ENCODE measurements at places on chromosomes 3 and 15.

DNA sequence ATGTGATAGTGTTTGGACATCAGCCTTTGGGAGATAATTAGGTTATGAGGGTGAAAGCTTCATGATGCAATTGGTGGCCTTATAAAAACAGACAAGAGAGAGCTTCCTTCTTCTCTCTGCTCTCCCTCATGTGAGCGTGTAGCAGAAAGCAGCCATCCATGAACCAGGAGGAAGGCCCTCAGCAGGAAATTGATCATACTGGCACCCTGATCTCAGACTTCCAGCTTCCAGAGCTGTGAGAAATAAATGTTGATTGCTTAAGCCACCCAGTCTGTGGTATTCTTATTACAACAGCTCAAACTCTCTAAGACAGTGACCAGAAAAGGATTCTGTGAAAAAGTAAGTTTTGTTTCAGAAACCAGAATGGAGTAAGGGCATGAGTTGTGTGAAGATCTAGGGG, 13.3 kb downstream of the STAC start:
- no peak for DNase-seq

GRCh38 chr3:127536830-127537812, 53.4 kb downstream of the TPRA1 start:
- no peak for DNase-seq

DNA sequence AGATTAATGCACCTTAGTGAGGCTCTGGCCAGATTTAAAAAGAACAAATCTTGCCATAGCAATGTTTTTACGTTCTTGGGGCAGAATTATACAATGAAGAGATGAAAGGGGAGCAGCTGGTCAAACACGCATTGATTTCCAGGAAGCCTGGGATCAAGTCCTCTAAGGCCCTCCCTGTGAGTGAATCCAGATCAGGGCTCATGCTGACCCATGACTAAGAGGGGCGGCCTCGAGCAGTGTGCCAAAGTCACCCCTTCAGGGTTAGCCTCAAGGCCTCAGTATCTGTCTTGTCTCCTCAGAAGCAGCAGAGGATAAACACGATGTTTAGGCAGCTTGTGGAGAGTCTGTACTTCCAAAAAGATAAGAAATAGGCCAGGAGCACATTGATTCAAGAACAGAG, 9.3 kb upstream of the RBP1 start:
- no peak for DNase-seq

- DNase-seq: no peak
Observed at GRCh38 chr3:54793171-54793570, 134.7 kb downstream of the LRTM1 start.

DNA sequence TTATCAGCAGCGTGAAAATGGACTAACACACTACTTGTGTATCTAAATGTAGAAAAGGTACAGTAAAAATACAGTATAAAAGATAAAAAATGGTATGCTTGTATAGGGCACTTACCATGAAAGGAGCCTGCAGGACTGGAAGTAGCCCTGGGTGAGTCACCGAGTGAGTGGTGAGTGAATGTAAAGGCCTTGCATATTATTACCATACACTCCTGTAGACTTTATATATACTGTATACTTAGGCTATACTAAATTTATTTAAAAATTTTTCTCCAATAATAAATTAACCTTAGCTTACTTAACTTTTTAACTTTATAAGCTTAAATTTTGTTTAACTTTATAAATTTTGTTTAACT, 67.2 kb upstream of the TSPAN3 start:
- DNase-seq: no peak

DNA sequence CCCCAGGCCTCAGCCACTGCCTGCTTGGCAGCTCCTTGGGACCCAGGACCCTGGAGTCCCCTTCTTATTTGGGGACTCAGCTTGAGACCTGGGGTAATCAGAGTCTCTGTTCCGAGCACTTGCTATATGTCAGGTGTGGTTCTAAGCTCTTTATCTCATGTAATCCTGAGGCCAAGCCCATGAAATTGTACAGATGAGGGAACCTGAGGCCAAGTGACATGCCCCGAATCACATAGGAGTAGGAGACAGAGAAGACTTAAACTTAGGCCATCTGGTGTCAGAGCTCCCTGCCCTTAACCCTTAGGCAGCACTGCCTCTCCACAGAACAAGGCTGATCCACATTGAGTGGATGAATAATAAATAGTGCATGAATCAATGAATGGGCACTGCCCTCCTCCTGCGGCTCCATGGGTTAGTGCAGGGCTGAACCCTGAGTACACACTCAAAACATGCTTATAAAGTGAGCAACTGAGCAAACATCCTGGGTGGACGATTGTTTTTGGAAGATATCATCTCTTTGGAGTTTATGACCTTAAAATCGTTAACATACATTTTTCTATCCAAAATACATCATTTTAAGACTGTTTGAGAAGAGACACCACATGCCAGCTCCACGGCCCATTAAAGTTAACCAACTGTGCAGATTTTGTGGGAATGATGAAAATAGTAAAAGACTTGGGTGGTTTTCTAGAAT, 33.2 kb upstream of the IQSEC1 start:
- no peak for DNase-seq

GRCh38 chr15:94047566-94047965, 183.8 kb upstream of the MCTP2 start:
- DNase-seq: no peak

GRCh38 chr3:120341658-120342346, 7.4 kb downstream of the LRRC58 start:
- DNase-seq: no peak

GRCh38 chr3:131793870-131794269, 240.9 kb downstream of the CPNE4 start:
- no peak for DNase-seq

DNA sequence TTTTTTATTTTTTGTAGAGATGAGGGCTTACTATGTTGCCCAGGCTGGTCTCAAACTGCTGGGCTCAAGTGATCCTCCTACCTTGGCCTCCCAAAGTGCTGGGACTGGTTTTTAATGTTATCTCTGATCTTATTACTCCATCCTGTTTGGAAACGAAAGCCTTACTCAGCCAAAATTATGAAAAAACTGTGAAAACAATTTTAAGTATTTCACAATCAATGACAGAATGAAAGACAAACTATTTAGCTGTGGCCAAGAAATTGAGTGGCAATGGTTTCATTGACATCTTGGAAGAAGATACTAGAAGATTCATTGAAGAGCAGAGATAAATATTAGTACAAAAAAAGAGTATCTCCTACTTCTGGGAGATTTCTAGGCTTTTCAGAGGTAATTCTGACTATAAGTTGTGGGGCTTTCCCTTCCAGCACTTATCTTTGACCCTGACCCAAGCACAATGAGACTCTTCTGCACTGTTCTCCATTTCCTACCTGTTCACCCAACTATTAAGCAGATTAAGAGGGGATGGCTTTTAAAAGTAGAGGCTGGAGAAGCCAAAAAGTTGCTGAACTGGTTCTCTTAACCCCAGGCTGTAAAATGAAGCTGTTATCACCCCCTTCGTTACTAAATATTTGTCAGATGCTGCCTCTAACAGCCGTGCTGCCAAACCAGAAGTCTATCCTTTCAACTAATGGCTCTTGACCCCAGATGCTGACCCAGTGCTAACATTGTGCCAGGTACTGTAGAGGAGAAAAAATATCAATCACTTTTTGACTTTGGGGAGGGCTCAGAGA, 14.2 kb upstream of the SLC25A36 start:
- no peak for DNase-seq

DNA sequence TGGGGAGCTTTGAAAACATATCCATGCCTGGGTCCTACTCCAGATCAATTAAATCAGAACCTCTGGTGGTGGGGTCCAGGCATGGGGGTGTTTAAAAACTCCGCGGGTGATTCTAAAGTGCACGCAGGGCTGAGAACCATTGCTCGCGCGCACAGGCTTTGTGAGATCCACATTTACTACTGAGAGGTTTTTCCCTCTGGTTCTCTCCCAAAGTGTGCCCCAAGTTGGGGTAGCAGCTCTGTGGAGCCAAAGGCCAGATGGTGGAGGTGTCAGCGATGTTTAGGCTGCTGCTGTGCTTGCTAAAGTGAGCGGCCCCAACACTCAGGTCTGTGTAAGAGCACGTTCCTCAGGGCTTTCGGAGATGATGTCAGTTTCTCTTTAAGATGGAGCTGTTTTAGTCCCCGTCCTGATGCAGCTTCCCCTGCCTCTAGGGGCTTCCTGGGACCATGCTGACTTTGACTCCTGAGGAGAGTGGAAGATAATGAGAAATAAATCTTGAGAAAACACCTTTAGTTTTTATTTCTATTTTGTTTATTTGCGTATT, 13.4 kb upstream of the MAGEF1 start:
- DNase-seq: no peak

DNA sequence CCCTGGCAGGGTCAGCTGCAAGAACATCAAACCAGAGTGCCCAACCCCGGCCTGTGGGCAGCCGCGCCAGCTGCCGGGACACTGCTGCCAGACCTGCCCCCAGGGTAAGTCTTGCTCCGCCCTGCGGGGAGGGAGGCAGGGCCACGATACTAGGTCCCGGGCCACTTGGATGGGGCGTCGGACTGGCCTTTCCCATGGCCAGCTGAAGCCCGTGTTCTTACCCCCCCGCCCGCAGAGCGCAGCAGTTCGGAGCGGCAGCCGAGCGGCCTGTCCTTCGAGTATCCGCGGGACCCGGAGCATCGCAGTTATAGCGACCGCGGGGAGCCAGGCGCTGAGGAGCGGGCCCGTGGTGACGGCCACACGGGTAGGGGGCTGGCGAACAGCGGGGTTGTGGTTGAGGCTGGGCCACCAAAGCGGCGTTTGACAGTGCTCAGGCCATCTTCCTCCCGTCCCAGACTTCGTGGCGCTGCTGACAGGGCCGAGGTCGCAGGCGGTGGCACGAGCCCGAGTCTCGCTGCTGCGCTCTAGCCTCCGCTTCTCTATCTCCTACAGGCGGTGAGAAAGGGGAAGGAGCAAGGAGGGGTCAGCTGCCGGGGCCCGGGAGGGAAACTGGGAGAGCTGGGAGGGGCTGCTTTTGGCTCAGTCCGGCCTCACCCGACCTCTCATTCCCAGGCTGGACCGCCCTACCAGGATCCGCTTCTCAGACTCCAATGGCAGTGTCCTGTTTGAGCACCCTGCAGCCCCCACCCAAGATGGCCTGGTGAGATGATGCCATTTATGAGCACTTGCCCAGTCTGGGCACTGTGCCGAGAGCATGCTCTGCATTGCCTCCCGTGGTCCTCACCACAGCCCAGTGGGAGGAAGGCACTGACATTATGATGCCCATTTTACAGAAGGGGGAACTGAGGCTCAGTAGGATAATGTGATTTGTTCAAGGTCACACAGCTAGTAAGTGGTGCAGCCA, 1.7 kb downstream of the CHRD start:
- no peak for DNase-seq

DNA sequence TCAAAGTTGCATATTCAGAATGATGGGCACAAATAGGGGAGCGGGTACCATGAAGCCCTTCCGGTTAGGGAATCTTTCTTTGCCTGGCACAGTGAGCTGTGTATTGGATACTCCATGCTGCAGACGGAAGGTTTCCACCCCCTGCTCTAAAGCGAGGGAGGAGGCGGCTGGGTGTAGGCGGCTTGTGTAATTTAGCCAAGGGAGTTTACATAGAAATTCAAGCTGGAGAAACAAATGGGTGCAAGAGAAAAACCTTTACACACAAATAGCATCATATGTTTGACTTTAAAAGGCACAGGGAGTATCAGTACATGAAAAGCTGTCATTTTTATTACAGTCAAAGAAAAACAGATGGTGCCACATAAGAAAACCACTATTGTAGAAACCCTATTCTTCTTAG, 59.3 kb upstream of the ADCY5 start:
- DNase-seq: no peak

DNA sequence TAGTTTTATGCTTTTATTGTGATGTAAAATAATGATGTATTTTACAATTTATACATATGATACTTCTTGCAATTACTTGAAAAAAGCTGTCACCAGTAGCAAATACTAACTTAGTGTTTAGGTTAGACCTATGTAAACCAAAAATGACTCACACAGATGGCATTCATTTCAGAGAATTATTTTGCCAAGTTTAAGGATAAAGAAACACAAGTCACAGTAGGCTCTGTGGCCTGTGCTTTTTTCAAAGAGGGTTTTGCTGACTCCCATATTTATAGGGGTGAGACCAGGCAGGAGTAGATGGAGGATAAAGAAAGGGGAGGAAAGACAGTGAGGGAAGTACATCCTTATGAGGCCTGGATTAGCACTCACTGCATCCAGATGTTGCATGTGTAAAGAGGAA, 356.6 kb upstream of the NPAP1 start:
- no peak for DNase-seq

DNA sequence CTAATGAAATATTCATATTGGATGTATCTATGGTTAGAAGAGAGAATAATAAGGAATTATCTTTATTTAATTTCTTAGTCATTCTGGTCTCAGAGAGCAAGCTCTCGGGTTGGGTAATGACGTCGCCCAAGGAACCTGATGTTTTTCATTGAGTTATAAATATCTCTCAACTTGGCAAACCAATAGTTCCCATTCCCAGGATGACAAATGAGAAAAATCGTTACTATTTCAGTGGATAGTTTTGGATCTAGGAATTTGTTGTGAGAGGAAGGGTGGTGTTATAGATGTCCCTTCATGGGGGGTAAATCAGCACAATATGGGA, 162.9 kb upstream of the NR2E3 start:
- DNase-seq: no peak

DNA sequence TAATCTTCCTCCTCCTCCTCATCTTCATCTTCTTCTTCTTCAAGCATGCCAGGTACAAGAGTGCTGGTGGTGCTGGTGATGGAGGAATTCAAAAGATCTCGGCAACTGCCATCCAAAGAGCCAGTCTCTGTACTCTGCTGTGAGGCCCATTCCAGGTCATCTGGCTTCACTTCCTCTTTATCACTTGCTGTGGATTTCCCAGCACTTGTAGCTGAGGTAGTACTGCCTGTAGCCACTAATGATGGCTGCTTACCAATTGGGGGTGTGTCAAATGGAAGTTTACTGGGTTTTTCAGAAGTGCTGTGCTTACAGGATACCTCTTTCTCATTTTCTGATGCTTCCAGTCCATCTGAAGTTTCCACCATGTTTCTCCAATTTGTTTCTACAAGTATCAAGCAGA, 28.8 kb upstream of the SHC4 start:
- no peak for DNase-seq

DNA sequence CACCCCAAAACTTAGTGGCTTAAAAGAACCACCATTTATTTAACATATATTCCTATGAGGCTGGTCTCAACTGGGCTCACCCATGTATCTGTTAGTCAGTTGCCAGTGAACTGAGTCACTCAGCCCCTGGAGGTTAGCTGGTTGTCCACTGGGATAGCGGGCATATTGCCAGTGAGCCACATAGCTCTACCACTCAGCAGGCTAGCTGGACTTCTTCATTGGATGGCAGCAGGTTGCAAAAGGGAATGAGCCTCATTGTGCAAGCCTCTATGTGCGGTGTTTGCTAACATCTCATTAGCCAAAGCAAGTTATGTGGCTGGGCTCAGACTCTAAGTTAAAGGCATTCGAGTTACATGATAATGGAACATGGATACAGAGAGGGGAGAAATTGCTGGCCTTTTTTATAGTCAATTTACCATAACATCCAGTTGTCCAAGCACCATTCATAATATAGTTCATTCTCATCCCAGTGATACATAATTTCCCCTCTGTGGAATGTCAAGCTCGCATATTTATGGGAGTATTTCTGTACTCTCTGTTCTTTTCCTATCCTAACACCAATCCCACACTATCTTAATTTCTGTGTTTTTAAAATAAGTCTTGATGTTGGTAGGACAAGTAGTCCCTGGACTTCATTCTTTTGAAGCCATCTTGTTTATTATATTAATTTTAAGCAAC, 8.7 kb downstream of the BTD start:
- no peak for DNase-seq

Data from activated CD8-positive, alpha-beta memory T cell treated with anti-CD3 and anti-CD28 coated beads for 1 hour (primary cell).